ENCODE measurements at places on chromosomes 7 and 10. TPM values are rescaled to one million over a fixed set of nuclear protein-coding genes. Genes with fewer than 3 reads are reported as not detected.

Gene NAT16
- total RNA-seq = 2.4 TPM

Gene EPDR1
- 10.3 TPM for total RNA-seq

Gene TMEM236
- 0.07 TPM for total RNA-seq

Gene CRHR2
- 2.4 TPM for total RNA-seq

Gene VWA2
- not detected for total RNA-seq

Gene VSIR
- total RNA-seq = 0.29 TPM

Gene UCN3
- not detected for total RNA-seq

Data from glutamatergic neuron (in vitro differentiated cells).